ENCODE measurements at places on chromosomes 16 and 17.

- peak; percentile 62 for DNase-seq
Measured at GRCh38 chr17:76681222-76682137, 29.3 kb downstream of the MXRA7 start.

DNA sequence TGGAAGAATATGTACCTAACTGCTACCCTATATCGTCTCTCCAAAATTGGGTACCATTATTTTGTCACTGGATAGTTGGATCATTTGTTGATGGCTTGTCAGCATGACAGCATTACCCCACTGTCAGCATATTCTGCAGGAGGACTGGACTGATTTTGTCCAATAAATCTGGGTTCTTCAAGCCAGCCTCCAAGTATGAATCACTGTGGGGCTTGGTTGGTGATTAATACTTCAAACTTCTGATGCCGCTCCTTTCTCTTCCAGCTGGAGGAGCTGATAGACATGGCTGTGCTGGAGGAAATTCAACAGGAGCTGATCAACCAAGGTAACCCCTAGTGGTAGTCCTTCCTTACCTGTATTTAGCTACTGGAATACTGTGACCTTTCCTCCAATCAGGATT, 2.5 kb downstream of the RPAIN start:
- DNase-seq: no peak

DNA sequence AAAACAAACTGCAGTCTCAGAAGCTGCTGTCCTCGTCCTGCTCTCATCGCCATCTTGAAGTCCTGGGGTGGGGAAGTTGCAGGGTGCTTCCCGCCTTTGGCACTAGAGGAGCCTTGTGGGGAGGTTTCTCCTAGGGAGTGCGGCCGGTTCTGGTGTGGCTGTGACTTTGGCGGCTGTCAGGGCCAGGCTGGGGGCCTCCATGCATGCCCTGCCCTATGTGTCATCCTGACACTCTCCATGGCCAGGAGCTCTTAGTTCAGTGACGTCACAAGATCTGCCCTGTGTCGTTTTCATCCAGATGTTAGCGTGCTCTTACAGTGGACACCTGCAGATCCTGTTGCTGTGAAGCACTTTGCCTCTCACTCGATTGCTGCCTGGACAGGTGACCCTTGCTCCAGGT, 49.6 kb downstream of the PLD6 start:
- no peak for DNase-seq

GRCh38 chr17:78882540-78883088, 20.4 kb downstream of the CEP295NL start:
- no peak for DNase-seq

DNA sequence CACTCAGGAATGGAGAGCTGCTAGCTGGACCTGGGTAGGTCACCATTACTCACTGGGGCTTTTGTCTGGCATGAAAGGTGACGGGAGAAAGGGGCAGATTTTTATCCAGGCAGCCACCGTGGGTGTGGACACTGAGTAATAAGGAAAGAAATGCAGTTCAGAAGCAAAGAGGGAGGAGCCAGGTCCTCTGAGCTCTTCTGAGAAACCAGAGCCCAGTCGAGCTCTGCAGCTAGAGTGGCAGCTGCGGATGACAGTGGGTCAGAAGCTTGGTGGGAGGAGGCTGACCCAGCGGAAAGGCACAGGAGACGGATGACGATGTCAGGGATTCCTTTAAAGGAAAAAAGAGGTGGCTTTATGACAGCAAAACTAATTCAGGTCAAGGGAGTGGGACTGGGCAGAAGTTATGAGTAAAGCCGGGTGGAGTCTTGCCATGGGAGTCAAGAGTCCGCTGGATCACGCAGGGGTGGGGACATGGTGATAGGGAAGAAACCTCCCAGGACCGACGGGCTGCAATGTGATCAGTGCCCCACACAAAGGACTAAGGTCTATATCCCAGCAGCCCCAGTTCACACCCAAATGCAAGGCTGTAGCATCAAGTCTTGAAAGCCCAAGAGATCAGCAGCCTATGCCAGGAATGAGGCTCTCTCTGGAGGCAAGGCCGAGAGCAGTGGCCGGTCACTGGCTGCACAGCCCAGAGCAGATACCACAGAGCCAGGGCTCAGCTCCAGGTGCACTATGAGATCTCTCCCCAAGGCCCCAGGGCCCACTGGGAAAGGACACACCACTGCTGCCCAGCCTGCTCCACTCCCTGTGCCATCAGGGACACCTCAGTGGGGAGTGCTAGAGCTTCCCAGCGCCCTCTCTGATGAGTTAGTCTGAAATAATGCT, 6.3 kb upstream of the MNT start:
- peak; percentile 36 for DNase-seq

- no peak for DNase-seq
Measured at GRCh38 chr16:70163596-70163995, 10.0 kb upstream of the CLEC18C start.

DNA sequence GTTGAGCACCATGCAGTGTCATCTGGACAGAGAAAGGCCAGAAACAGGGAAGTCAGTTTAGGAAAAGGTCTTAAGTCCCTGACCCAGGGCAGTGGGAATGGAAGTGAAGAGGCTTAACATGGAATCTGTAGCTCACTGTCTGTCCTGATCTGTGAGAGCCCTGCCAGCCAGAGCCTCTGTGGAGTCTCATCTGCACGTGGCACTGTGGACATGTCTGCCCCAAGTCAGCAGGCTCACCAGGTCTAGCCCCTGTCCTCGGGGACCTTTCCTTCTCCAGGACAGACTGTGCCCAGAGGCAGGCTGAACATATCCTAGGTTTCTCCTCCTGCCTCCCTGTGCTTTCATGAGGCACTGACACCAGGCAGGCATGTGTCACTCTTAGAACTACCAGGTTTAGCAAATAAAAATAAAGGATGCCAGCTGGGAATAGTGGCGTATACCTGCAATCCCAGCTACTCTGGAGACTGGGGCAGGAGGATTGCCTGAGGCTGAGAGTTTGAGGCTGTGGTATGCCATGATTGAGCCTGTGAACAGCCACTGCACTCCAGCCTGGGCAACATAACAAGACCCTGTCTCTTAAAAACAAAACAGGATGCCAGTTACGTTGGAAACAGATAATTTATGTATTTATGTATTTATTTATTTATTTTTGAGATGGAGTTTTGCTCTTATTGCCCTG, 22.4 kb downstream of the UNK start:
- DNase-seq: no peak

DNA sequence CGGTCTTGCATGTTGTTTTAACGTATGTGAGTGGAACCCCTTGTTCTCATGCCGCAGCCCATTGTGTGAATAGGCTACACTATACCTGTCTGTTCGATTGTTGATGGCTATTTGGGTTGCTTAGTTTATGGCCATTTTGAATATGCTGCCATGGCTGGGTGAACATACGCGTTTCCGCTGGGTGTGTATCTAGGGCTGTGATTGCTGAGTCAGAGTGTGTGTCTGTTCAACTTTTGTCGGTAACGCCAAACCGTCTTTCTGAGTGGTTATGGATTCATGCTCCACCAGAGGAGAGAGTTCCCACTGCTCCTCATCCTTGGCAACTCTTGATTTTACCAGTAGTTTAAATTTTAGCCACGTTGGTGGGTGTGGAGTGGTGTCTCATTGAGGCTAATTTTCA, 77.0 kb downstream of the METRNL start:
- no peak for DNase-seq

- DNase-seq: no peak
Measured at GRCh38 chr17:65228287-65228686, 91.1 kb downstream of the RGS9 start.

DNA sequence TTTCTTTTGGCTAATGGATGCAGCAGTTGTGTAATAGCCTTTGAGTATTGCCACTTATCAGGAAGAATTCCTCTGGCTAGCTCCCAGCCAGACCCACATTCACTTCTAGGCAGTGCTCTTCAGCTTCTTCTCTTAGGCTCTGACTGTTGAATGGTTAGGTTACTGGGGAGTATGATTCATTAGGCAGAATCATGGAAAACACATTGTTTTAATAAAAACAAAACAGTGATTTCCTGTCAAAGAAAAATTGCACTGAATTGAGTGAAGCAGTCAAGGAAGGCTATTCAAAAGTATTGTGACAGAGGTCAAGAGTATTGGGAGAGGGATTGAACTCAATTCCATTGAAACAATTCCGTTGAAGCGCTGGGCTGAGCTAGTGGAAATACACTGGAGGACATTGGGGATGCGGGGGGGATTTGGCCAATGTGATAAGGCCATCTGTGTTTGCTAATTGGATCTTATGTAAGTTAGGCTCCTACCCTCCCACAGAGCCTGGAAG, 68.0 kb downstream of the CNTNAP4 start:
- DNase-seq: no peak

GRCh38 chr16:5175266-5175665, 77.7 kb upstream of the EEF2KMT start:
- no peak for DNase-seq

DNA sequence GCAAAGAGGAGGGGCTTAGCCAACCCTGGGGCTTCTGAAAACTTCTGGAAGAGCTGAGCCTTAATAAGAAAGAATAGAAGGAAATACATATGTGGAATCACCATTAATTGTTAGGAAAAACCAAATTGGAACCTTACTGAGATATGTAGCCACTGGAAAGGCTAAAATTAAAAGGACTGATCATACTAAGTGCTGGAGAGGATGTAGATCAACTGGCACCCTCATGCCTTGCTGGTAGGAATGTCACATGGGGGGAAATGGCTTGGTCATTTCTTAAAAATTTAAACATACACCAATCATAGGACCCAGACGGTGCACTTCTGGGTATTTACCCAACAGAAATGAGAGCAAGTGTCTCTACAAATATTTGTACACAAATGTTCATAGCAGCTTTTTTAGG, 11.1 kb downstream of the BMERB1 start:
- DNase-seq: no peak

GRCh38 chr17:79988185-79988971, 47.3 kb downstream of the TBC1D16 start:
- no peak for DNase-seq

DNA sequence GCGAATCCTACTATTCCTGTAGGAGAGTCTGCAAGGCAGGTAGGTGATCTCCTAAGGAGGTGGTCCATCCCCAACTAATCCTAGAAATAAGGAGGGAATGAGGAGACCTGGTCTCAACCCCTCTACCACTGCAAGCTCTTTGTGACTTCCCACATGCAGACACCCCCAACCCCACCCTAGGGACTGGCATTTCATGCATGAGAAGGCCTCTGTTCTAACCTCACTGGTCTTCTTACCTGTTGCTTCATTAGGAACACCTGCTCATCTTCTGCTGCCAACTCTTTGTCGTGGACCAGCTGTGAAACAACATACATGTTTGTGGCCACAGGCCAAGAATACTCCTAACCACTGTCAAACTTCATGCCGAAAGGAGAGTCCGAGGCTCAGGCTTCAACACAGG, 22.6 kb downstream of the DYNC1LI2 start:
- DNase-seq: no peak

DNA sequence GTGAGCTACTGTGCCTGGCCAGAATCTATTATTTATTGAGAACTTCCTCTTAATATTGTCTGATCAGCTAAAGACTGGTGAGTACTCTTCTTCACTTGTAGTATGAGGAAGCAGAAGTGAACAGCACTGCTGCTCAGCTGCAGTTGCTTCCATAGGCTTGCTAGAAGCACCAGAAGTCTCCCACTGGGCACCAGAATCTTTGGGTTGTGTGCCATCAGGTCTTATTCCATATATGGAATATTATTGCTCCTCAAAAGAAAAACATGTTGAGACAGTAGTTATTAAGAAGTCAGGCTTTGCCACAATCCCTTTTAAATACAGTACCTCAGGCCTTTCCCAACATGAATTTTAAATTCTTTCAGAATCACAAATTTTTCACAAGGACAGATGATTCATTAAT, 17.2 kb downstream of the SNTB2 start:
- DNase-seq: no peak

All from activated CD4-positive, alpha-beta T cell treated with anti-CD3 and anti-CD28 coated beads, Interleukin-2, Interleukin-4, amounts not matched to agents 100 ng/mL and 50 ng/mL, durations not matched to agents 16 hours and 8 hours (primary cell).